Urinary bladder (tissue), 4 donors: ENCODE measurements at places on chromosomes 16 and 17.

DNA sequence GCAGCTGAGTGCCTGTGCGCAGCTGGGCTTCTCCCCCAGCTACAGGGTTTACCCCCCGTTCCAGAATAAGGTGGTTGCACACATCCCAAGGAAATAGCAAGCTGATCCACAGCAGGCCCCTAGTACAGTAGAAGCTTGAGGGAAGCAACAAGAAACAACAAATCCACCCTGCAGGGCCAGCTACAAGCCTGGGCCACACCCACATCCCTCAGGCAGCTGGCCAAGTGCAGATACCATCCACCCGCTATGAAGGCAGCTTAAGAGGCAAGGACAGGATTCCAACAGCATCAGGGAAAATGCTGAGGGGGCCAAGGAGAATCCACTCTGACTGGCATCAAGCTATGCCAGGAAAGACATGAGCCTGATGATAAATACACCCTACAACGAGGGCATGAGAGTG is 66.9 kb upstream of the RCVRN start:
- peak; percentile 42 for DNase-seq

GRCh38 chr17:4154201-4154600 is 11.2 kb downstream of the CYB5D2 start:
- DNase-seq = no peak

GRCh38 chr17:2776589-2777241 is 19.5 kb upstream of the RAP1GAP2 start:
- no peak for DNase-seq

DNA sequence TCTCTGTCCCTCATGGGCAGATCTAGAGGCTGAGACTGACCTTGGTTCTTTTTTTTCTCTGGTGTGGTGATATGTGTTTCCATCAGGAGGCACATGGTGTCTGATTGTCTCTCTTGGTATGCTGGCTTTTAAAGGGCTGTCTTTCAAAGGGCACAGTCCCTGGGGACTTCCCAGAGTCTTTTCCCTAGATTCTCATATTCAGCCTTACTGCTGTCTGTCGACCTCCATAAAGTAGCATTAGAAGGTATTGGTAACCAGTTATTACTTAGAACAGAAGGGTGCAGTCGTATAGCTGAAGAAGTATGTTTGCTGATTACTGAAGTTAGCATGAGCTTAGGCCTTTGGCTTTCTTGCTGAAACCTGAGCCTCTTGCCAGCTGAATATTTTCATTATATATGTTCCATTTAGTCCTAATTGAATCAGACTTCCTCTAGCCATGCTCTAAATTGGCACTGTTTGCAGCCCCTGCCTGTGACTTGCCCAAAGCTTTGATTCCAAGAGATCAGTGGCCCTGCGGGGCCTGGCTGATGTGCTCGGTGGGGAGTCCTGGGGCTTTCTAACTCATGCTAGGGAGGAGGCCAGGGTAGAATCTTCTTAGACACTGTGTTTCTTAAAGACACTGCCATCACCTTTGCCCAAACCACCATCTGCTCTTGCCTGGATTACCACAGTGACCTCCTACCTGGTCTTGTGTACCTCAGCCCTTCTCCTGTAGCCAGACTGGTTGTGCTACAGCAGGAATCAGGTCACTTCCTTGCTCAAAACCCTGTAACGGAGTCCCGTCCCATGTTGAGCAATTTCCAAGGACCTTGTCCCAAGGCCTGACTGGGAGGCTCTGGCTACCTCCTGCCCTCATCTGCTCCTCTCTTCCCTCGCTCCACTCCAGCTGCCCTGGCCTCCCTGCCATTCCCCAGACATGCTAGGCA is 71.5 kb downstream of the WWP2 start:
- no peak for DNase-seq

DNA sequence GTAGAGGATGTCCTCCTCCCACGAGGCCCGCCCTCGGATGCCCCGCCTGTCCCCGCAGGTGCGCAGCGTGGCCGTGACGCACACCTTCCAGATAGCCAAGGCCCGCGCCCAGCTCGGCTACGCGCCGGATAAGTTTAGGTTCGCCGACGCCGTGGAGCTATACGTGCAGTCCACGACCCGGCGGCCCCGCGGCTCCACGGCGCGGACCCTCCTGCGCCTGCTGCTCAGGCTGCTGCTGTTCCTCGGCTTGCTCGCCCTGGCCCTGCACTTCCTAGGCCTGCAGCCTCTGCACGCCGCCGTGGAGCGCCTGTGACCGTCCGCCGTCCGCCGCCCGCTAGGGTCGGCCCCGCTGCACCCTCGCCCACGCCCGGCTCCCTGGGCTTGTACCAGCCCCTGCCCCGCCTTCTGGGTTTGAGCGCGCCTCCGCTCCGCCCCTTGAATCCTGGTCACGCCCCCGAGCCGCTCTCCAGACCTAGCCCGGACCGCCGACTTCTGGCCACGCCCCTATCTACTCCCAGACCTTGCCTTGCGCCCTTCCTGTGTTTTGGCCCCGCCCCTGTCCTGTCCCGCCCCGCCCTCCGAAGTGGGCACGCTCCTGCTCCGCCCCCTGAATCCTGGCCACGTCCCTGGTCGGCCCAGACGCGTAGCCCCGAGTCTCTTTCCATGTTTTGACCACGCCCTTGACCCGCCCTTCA is 15.8 kb upstream of the EEF2K start:
- DNase-seq = no peak

DNA sequence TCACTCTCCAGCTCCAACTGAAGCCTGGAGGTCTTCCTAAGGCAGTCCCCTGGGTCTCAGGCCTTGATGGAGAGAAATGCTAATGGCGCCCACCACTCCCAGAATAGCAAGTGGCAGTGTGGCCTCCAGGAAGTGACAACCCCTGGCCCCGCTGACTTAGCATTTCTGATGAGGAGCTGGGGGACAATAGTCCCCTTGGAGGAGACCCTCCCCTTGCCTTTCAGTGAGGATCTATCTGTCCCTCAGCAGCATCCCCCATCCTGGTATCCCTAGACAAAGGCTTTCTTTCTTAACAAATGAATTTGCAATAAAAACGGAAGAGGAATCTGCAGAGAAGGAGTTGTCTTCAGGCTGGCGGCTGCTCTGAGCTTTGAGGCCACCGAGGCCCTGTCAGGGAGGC is 68.8 kb downstream of the LITAF start:
- DNase-seq = no peak

- DNase-seq = peak; percentile 90
Measured at GRCh38 chr17:17836250-17836817, 452 bp downstream of the SREBF1 start.

DNA sequence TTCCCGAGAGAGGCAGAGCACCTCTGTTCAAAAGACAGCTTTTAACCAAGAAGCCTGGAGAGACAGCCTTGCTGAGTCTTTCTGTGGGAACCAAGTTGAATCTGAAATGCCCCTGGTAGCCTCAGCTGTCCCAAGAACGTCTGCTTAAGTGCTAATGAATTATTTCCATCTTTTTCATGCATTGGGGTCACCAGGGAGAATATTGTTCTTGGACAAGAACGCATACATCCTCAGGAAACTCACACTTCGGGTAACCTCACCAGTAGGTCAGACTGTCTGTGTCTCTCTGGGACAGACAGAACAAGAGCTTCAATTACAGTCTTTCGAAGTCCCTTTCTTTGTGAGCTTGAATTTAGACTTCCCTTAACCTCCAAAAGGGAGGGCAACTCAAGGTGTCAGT is 134.6 kb upstream of the ADAMTS18 start:
- no peak for DNase-seq

GRCh38 chr16:80202831-80203413 is 337.9 kb upstream of the DYNLRB2 start:
- DNase-seq = no peak

- DNase-seq = no peak
Measured at GRCh38 chr16:17331071-17331607, 139.6 kb downstream of the XYLT1 start.

- no peak for DNase-seq
Measured at GRCh38 chr17:75340631-75341030, 51.4 kb upstream of the SLC25A19 start.

GRCh38 chr16:15752717-15753488 is 102.9 kb downstream of the NDE1 start:
- DNase-seq = no peak

DNA sequence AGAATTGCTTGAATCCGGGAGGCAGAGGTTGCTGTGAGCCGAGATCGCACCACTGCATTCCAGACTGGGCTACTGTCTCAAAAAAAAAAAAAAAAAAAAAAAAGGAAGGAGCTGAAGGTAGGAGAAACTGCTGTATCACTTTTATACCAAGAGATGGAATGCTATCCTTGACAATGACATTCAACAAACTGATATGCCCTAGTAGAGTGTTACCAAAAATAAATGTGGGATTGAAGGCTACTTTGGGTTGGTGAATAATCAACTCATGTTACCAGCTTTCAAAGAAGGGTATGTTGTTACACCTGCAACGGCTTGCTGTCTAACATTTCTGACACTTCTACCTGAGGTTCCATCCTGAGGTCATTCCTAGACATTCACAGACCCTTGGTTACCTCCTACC is 84.9 kb downstream of the TEX14 start:
- DNase-seq = no peak

DNA sequence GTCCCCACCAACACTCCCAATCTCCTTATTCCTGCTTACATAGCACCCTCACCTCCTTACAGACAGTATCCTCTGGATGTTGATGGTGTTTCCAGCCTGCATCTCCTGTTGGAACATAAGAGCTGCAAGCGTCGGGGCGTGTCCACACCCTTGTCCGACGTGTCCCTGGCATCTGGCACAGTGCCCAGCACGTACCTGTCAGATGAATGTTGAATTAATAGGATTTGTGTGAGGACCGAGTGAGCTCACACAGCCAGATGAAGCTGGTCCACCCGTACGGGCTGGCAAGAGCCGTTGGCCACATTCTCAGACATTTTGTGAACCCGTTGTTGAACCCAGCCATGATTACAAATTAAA is 12.2 kb upstream of the CBX4 start:
- DNase-seq = peak; percentile 74

- DNase-seq = no peak
Measured at GRCh38 chr16:20928774-20929411, 28.3 kb downstream of the LYRM1 start.

GRCh38 chr16:48350736-48351135 is 34.5 kb downstream of the SIAH1 start:
- no peak for DNase-seq

- no peak for DNase-seq
Measured at GRCh38 chr16:62100651-62101050, 64.4 kb upstream of the CDH8 start.

DNA sequence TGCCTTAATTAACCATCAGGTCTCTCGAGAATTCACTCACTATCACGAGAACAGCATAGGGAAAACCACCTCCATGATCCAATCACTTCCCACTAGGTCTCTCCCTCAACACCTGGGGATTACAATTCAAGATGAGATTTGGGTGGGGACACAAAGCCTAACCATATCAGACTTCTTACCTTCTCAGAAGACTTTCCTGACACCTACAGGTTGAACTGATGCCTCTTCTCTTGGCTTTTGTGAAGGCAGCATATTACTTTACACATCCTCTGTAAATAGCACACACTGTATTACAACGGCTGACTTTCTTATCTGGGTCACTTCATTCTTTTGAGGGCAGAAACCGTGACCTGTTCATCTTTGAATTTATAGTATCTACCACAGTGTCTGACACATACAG is 23.6 kb downstream of the BMERB1 start:
- DNase-seq = no peak

- DNase-seq = no peak
Measured at GRCh38 chr17:67555855-67556254, 161.9 kb upstream of the NOL11 start.

DNA sequence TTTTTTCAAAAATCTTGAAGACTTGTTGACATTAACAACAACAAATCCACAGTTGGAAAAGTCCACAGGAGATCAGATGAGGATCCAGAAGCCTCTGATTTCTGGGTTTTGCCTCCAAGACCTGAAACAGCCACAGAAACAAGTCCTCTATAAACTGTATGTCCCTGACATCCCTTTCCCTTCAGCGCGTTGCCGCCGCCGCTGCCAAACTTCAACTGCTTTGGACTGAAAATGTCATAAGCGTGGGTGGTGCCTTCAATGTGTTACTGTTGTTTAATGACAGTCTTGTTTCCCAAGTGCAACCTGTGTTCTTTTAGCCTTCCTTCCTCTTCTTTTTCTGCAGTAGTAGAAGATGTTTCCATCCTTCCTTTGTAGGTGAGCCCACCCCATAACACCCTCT is 334.9 kb downstream of the SHISA9 start:
- DNase-seq = no peak

- no peak for DNase-seq
Measured at GRCh38 chr16:143047-143446, 4.6 kb upstream of the NPRL3 start.

DNA sequence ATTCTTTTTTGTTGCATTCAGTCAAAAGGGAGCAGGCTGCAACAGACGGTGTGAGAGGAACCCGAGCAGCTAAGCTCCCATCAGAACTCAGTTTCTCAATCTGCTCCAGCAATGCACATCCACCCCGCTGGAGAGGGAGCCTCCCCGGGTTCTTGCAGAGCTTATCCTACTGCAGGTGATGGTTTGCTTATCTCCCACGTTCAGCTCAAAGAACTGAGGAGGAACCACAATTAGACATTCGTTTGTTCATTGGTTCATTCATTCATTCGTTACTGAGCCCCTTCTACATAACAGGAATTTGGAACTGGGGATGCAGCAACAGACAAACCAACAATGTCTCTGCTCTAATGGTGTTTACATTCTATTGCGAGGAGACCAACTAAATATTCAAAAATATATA is 22.2 kb upstream of the ALOX15 start:
- no peak for DNase-seq

DNA sequence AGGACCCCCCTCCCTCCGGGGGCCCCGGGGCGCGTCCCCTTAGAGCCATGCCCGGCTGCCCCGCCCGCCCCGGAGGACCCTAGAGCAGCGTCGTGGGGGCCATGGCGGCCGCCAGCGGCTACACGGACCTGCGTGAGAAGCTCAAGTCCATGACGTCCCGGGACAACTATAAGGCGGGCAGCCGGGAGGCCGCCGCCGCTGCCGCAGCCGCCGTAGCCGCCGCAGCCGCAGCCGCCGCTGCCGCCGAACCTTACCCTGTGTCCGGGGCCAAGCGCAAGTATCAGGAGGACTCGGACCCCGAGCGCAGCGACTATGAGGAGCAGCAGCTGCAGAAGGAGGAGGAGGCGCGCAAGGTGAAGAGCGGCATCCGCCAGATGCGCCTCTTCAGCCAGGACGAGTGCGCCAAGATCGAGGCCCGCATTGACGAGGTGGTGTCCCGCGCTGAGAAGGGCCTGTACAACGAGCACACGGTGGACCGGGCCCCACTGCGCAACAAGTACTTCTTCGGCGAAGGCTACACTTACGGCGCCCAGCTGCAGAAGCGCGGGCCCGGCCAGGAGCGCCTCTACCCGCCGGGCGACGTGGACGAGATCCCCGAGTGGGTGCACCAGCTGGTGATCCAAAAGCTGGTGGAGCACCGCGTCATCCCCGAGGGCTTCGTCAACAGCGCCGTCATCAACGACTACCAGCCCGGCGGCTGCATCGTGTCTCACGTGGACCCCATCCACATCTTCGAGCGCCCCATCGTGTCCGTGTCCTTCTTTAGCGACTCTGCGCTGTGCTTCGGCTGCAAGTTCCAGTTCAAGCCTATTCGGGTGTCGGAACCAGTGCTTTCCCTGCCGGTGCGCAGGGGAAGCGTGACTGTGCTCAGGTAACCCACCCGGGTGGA is 759 bp downstream of the ALKBH5 start:
- DNase-seq = no peak

GRCh38 chr16:86038926-86039310 is 140.0 kb downstream of the IRF8 start:
- DNase-seq = no peak

- DNase-seq = no peak
Measured at GRCh38 chr17:10870336-10871050, 32.6 kb upstream of the PIRT start.
